Calu3 (cell line): ENCODE measurements at places on chromosomes 1 and 21. TPM values are rescaled to one million over a fixed set of nuclear protein-coding genes. Genes with fewer than 3 reads are reported as not detected.
A peak's percentile ranks its signal among the peaks of the same experiment; 100 is the strongest.

- no peak overlapping the region for H3K27ac ChIP-seq
- peaks cover 31% of the 10 kb centered on the region for H3K4me1 ChIP-seq
- no peaks in the 10 kb centered on the region for H3K27me3 ChIP-seq
- H3K36me3 ChIP-seq: no peaks in the 10 kb centered on the region
- H3K4me3 ChIP-seq: no peak overlapping the region
Measured at GRCh38 chr1:54965624-54966340, 14.6 kb upstream of the TMEM61 start.

DNA sequence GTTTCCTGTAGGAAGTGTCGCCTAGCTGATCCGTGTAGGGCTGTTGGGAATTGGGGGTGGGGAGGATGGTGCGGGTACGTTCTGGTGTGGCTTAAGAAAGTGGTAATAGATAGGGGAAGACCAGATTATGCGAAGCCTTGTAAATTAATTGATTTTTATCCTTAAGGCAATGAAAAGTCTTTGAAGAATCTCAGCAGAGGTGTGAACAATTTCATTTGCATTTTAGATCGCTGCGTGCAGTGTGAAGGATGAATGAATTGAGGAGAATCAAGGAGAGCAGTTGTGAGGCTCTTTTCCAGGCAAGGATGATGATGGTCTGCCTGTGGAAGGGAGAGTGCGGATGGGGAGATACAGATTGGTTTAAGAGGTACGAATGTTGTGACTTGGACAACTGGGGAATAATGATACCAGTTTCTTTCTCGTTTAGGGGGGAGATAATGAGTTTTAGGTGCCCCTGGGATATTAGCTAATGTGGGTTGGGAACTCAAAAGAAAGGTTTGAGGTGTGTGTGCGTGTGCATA lies 813 bp upstream of the DEDD start:
- DNase-seq: no peak
- H3K36me3 ChIP-seq: peaks cover 13% of the 10 kb centered on the region
- no peak overlapping the region for H3K4me3 ChIP-seq
- no peaks in the 10 kb centered on the region for H3K27me3 ChIP-seq
- H3K27ac ChIP-seq: no peak overlapping the region

DNA sequence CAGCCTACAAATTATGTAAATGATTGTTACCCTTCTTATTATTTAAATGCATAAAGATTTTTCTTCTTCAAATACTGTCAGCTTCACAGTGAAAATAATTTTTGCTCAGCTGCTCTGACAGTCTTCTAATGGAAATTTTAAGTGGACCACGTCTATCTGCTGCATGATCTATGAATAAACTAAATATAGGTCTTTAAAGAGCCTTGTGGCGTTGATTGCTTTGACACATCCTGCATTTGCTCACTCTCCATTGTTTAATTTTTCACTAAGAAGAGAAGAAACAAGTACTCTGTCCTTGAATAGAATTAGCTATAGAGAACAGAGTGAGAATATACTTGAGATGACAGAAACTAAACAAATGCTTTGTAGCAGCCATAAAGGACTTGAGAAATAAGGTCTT lies 826.1 kb downstream of the MRPL39 start:
- H3K4me3 ChIP-seq: no peak overlapping the region
- DNase-seq: no peak
- H3K4me1 ChIP-seq: no peaks in the 10 kb centered on the region
- no peaks in the 10 kb centered on the region for H3K36me3 ChIP-seq
- H3K27ac ChIP-seq: no peak overlapping the region

- no peak overlapping the region for H3K27ac ChIP-seq
- no peaks in the 10 kb centered on the region for H3K36me3 ChIP-seq
- no peak overlapping the region for H3K4me3 ChIP-seq
- no peak for DNase-seq
Measured at GRCh38 chr21:29152916-29153315, 22.5 kb downstream of the MAP3K7CL start.

DNA sequence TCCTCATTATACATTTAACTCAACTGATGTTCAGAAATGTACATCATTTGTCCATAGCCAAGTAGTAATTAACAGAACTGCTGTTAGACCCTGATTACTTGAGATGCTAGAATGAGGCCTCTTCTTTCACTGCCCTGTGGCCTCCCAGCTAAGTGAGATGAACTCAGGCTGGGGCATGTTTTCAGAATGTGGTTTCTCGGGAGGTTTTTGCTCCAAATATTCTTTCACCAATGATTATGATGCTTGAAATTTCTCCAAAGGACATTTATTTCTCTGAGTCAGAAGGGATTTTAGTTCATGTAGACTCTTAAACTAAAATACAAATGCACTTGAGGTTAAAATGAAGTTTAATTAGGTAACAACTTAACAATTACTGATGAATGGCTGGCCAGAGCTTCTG lies 34.6 kb upstream of the ADAMTS5 start:
- H3K36me3 ChIP-seq: no peaks in the 10 kb centered on the region
- no peak overlapping the region for H3K4me3 ChIP-seq
- DNase-seq: no peak
- no peak overlapping the region for H3K27ac ChIP-seq
- no peaks in the 10 kb centered on the region for H3K4me1 ChIP-seq

GRCh38 chr21:14543983-14544382 lies 2.1 kb downstream of the SAMSN1 start:
- peaks cover 12% of the 10 kb centered on the region for H3K4me1 ChIP-seq
- no peak overlapping the region for H3K27ac ChIP-seq
- no peaks in the 10 kb centered on the region for H3K27me3 ChIP-seq
- no peak for DNase-seq

DNA sequence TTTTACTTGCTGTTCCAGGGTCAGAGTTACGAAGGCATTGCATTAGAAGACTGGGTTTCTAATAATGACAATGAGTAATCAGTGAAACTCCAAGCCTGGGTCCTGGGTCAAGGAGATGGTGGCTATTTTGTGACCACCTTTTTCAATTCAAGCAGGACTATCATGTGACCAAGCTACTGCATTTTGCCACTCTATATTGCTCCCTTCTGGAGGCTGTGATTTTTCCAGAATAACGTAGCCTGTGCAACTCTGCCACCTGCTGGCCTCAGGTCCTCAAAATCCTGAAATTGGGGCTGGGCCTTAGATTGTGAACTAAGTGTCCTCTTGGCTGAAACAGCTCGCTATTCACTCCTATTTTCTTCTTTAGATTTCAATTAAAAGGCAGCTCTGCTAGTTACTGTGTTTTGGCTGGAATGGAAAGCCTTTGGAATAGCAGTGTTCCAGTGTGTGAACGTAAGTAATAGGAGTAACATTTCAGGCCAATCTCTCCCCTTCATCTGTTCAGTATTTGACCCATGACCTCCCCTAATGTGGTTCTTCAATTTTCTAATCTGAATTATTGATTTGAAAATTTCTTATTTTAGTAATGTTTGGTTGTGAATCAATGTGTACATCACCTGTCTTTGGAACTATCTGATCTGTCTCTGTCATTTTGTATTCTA lies 52.9 kb upstream of the CD46 start:
- no peak overlapping the region for H3K4me3 ChIP-seq
- no peak overlapping the region for H3K27ac ChIP-seq
- no peaks in the 10 kb centered on the region for H3K27me3 ChIP-seq
- H3K36me3 ChIP-seq: no peaks in the 10 kb centered on the region

- peaks cover 17% of the 10 kb centered on the region for H3K36me3 ChIP-seq
- H3K4me1 ChIP-seq: no peaks in the 10 kb centered on the region
- peak overlapping the region; percentile 95 for H3K27ac ChIP-seq
- DNase-seq: no peak
- H3K27me3 ChIP-seq: no peaks in the 10 kb centered on the region
- peak overlapping the region; percentile 83 for H3K4me3 ChIP-seq
Measured at GRCh38 chr1:44673675-44674112, 587 bp downstream of the TMEM53 start.

- H3K4me3 ChIP-seq: no peak overlapping the region
- no peak overlapping the region for H3K27ac ChIP-seq
- DNase-seq: no peak
- H3K27me3 ChIP-seq: no peaks in the 10 kb centered on the region
Measured at GRCh38 chr1:116179964-116180363, 68.8 kb downstream of the MAB21L3 start.

GRCh38 chr21:27476696-27477095 lies 509.8 kb upstream of the ADAMTS5 start:
- H3K36me3 ChIP-seq: no peaks in the 10 kb centered on the region
- no peaks in the 10 kb centered on the region for H3K27me3 ChIP-seq
- no peak for DNase-seq
- H3K27ac ChIP-seq: no peak overlapping the region
- H3K4me3 ChIP-seq: no peak overlapping the region

GRCh38 chr1:39269349-39269748 lies 64.9 kb downstream of the MACF1 start:
- DNase-seq: no peak
- H3K4me1 ChIP-seq: peaks cover 18% of the 10 kb centered on the region
- no peaks in the 10 kb centered on the region for H3K36me3 ChIP-seq
- H3K27ac ChIP-seq: no peak overlapping the region

- no peak overlapping the region for H3K4me3 ChIP-seq
- H3K4me1 ChIP-seq: peaks cover 29% of the 10 kb centered on the region
Measured at GRCh38 chr1:54277451-54278341, 77.7 kb downstream of the MRPL37 start.

DNA sequence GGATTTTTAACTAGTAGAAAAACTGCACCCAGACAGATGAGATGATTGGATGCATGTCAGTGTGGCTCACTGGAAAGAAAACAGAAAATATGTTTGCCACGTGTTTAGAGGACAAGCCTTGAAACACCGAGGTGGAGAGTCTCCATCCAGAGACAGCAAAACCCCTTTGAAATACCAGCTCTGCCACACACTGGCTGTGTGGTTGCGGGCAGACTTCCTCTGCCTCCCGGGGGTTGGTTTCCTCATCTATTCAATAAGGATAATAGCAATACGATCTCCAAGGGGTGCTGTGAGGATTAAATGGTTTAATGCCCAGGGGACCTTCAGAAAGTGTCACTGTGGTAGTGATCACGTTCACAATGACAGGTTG lies 67.2 kb upstream of the PARP1 start:
- no peak overlapping the region for H3K4me3 ChIP-seq
- H3K27me3 ChIP-seq: peaks cover 68% of the 10 kb centered on the region
- H3K4me1 ChIP-seq: no peaks in the 10 kb centered on the region
- H3K27ac ChIP-seq: no peak overlapping the region

GRCh38 chr1:56452027-56453011 lies 127.0 kb downstream of the PLPP3 start:
- H3K27me3 ChIP-seq: no peaks in the 10 kb centered on the region
- H3K4me1 ChIP-seq: peaks cover 32% of the 10 kb centered on the region
- no peak overlapping the region for H3K4me3 ChIP-seq
- H3K36me3 ChIP-seq: no peaks in the 10 kb centered on the region
- no peak for DNase-seq

DNA sequence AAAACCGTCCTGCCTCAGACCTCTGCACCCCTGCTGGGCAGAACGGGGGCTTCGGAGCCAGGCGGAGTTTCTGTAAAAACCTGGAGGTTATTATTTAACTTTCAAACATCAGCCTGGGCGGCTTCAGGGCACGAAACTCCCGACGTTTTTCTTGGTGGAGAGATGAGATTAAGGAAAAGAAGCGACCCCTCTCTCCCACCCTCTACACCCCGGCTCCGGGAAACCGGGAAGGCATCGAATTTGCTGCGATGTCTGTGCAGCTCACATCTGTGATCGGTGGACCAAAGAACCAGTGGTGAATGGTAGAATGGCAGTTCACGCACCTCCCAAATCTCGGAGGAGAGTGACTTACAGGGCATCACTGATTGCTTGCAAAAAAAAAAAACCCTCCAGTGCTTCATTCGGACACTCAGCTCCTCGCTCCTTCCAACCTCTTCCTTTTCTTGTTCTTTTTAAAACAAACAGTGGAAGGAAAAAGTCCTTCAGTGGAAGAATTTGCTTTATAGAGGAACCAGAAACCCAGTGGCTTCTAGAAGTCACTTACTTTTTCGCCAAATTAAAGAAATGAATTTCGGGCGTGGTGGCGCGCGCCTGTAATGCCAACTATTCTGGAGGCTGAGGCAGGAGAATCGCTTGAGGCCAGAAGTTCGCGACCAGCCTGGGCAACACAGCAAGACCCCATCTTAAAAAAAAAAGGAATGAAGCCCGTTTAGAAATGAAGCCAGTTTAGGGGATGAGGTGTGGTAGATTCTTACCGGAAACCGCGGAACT lies 884 bp downstream of the PHACTR4 start:
- peaks cover 30% of the 10 kb centered on the region for H3K4me1 ChIP-seq
- H3K27me3 ChIP-seq: no peaks in the 10 kb centered on the region
- peak overlapping the region; percentile 88 for H3K27ac ChIP-seq
- no peak for DNase-seq
- peaks cover 53% of the 10 kb centered on the region for H3K36me3 ChIP-seq

GRCh38 chr1:201116091-201116490 lies 3.9 kb upstream of the CACNA1S start:
- H3K4me3 ChIP-seq: no peak overlapping the region
- no peak overlapping the region for H3K27ac ChIP-seq
- H3K36me3 ChIP-seq: peaks cover 14% of the 10 kb centered on the region
- H3K4me1 ChIP-seq: no peaks in the 10 kb centered on the region
- peaks cover 80% of the 10 kb centered on the region for H3K27me3 ChIP-seq

GRCh38 chr1:6753320-6754140 lies 31.7 kb upstream of the CAMTA1 start:
- H3K4me1 ChIP-seq: no peaks in the 10 kb centered on the region
- no peaks in the 10 kb centered on the region for H3K36me3 ChIP-seq
- H3K27ac ChIP-seq: no peak overlapping the region

GRCh38 chr1:99662539-99663080 lies 16.7 kb downstream of the PALMD start:
- peaks cover 5% of the 10 kb centered on the region for H3K36me3 ChIP-seq
- peaks cover 10% of the 10 kb centered on the region for H3K4me1 ChIP-seq
- H3K27ac ChIP-seq: no peak overlapping the region
- H3K4me3 ChIP-seq: no peak overlapping the region

GRCh38 chr1:27391511-27392095 lies 819 bp upstream of the GPR3 start:
- peaks cover 39% of the 10 kb centered on the region for H3K27me3 ChIP-seq
- H3K27ac ChIP-seq: peak overlapping the region; percentile 92
- peaks cover 18% of the 10 kb centered on the region for H3K36me3 ChIP-seq
- DNase-seq: peak; percentile 53

- H3K4me1 ChIP-seq: peaks cover 15% of the 10 kb centered on the region
- no peaks in the 10 kb centered on the region for H3K27me3 ChIP-seq
- peaks cover 7% of the 10 kb centered on the region for H3K36me3 ChIP-seq
- H3K4me3 ChIP-seq: no peak overlapping the region
- no peak for DNase-seq
- H3K27ac ChIP-seq: no peak overlapping the region
Measured at GRCh38 chr1:24373710-24374109, 39.9 kb downstream of the STPG1 start.

DNA sequence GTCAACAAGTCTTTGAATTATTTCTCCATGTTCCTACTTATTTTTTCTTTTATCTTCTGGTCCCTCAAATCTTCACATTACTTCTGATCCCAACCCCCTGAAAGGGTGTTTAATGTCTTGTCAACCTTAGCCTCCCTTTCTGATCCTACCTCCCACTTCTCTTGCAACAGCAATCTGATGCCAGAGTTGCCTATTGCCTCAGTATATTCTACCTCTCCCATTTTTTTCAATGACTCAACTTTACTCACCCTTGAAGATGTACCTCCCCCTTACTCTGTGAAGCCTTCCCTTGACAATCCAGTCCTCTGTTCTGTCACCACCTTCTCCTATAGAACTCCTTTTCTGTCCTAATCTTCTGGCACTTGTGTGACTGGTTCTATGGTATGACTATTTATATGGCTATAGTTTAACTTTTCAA lies 99.5 kb upstream of the CD55 start:
- DNase-seq: no peak
- H3K27me3 ChIP-seq: no peaks in the 10 kb centered on the region
- H3K36me3 ChIP-seq: peaks cover 5% of the 10 kb centered on the region

DNAJC28 gene
- total RNA-seq: 1.2 and 2.0 TPM in 2 replicates

ATP1A4 gene
- not detected in 2 replicates for total RNA-seq
